GM20000 (cell line): ENCODE measurements at places on chromosomes 2 and 18.

DNA sequence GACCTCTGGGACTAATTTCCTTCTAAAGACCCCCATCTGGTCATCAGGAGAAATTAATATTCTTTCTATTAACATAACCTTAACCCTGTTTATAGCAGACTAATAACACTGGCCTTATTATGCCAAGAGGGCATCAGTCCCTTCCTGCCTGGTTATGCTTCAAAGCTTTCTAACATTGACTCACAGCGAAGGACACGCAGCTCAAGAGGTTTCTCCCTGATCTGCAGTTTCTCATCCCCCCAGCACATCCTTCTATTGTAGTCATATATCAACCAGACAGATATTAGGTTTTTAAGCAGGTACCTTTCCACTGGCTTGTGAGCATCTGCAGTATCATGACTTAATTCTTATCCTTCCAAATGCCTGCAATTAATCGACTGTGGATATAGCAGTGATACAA, 100.0 kb upstream of the CXCR4 start:
- DNase-seq = no peak

DNA sequence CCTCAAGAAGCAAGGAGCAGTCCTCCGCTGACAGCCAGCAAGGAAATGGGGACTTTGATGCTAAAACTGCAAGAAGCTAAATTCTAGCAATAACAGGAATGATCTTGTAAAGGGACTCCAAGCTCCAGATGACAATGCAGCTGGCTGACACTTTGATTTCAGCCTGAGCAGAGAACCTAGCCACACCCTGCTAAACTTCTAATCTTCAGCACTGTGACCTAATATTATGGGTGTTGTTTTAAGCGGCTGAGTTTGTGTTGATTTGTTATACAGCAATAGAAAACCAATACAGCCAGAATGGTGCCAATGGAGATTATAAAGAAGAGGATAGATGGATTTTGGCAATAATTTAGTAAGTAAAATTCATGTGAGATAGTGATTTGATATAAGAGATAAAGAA, 196.7 kb upstream of the SPHKAP start:
- DNase-seq = no peak

- DNase-seq = no peak
Measured at GRCh38 chr18:11077548-11078187, 71.7 kb downstream of the PIEZO2 start.

- no peak for DNase-seq
Measured at GRCh38 chr2:36359067-36359466, 3.5 kb downstream of the CRIM1 start.

DNA sequence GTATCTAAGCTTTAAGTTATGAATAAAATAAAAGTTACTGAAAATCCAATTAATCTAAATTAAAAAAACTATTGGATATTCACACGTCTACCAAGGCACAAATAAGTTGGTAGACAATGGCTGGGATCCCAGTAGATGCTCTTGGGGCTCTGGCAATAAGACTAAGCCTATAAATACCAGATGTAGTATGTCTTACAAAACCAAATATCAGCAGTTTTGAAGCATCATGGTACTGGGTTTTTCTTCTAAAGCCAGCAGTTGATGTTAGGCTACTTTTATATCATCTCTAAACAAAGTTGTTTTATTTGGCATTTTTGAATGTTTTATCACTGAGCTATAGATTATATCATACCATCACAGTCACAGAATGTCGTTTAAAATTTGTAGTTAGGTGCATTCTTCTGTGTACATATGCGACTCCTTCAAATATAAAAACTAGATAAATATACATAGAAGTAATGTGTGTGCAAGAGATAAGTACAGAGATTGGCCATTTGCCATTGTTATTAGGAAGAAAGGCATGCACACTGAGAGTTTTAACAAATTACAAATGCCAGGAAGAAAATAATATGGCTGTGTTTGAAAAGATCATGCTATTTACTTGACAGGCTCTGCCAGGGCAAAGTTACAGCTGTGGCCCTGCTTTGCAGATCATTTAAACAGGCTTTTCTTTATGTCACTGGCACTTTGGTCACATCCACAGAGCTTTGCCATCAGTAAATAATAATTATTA, 21.6 kb upstream of the TMEM17 start:
- no peak for DNase-seq

- no peak for DNase-seq
Measured at GRCh38 chr2:174664084-174664759, 66.6 kb upstream of the WIPF1 start.

DNA sequence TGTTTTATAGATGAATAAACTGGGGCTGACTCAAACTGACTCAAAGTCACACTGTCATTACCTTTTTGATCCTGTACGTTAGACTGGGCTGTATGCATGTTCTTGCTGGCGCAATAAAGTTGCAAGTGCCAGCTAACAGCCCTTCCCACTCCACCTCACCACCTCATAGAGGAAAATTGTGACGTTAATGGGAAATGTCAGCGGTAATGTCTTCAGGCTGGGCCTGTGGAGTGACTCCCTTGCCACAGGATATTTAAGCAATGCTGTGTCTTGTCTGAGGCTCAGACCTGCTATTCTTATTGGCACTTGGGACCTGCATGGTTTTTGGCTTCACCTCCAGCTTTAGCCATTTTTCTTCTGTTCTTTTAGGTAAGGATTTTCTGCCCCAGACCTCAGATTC, 25.2 kb upstream of the CASP10 start:
- DNase-seq = no peak

DNA sequence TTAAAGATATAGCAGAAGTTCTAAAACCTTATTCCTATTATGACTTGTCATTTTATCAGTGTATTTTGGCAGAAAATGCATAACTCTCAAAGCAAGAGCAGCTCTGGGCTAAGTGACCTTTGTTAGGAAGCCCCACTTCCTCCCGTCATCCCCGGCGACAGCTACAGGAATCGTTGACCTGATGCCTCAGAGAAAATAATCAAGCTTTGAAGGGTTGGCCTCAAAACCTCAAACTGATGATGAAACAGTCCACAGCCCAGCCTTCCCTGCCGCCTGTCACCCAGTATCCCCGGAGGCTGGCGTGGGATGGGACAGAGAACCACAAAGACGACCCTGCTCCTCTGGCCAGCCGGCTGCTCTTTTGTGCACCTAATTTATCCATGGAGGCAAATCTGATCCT, 65.3 kb downstream of the KCNF1 start:
- DNase-seq = no peak

GRCh38 chr18:24986666-24987302, 365.2 kb downstream of the ZNF521 start:
- DNase-seq = no peak

- no peak for DNase-seq
Measured at GRCh38 chr2:38653380-38653714, 12.6 kb upstream of the GALM start.

GRCh38 chr2:41886145-41886664, 161.6 kb upstream of the PKDCC start:
- DNase-seq = no peak

DNA sequence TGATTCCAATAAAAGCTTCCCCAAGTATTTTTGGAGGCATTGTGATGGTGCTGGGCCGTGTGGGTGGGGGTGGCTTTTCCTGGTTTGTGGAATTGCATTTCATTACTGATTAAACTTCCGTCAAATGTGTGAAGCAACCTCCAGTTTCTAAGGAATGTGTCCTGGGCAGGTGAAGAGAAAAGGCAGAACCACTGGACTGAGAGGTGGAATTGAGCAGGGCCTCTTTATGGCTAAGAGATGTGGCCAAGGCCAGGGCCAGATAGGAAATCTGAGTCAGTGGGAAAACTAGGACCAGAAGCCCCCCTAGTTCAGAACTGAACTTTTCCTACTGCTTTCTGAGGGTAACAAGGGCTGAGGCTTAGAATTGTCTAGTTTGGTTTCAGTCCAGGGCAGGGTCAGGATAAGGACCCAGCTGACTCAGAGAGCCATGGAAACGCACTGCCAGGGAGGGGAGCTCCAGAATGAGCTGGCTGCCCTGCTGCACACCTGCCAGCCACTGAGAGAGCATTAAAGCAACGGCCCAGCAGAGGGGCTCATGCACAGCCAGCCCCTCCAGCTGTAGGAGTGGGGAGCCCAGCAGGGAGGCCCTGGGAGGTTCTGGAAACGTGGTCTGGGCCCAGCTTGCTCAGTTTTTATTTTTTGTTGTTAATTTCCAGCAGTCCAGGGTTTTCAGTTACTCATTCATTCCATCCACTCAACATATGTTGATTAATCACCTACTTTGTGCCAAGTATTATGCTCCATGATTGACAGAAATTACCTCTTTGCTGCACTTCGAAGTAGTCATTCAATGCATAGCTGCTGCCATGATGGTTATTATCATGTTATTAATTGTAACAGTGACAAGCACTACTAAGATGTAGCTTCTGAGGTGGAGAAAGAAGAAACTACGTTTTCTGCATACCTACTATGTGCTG, 156.1 kb downstream of the MSH2 start:
- no peak for DNase-seq

GRCh38 chr18:6557770-6558248, 143.1 kb upstream of the L3MBTL4 start:
- DNase-seq = no peak
